ENCODE measurements at places on chromosomes 1 and 21.

DNA sequence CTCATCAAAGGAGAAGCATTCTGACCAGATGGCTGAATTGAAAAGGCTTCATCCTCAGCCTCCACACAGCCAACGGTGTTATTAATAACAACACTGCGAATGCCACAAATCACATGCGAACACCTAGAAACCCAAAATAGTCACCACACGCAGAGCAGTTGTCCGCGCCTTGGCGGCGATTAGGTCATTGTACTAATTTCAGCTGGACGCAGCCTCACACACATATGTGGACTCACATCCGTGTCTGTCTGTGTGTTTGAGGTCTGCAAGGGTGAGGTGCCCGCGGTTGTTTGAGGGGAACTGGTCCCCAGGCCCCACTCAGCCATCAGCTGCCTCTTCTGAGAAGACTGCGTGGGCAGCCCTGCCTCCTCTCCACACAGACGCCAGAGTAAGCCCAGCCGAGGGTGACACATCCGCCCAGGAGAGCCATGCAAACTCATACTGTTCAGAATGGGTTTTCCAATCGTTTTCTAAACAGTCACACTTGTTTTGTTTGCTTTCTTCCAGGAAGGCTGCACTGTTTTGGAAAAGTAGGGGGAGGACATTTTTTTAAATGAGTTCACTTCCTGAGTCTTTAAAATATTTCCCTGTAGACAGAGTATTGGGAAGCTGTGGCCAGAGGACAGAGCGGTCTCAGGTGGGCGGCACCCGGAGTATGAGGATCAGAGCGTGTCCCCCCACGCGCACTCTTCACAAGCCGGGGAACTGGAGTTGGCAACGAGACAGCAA lies 53.4 kb downstream of the TOMM20 start:
- DNase-seq = peak; percentile 74

DNA sequence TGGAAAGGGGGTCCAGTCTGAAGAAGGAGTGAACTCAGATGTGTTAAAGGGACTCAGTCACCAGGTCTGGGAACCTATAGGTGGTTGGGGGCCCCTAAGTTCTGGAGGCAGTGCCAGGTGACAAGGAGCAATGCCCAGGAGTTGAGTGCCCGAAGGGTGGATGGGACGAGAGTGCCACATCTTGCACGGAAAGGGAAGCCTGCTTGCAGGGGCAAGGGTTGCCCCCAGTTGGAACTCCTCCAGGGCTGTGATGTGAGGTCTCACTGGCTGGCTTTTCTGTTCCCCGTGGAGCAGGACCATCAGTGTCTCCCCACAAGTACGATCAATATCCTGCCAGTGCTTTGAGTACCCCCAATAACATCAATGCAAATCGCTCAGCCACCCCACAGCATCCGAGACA lies 107.3 kb downstream of the TOMM20 start:
- DNase-seq = no peak

- peak; percentile 85 for DNase-seq
Observed at GRCh38 chr1:66598670-66599069, 64.7 kb downstream of the SGIP1 start.

DNA sequence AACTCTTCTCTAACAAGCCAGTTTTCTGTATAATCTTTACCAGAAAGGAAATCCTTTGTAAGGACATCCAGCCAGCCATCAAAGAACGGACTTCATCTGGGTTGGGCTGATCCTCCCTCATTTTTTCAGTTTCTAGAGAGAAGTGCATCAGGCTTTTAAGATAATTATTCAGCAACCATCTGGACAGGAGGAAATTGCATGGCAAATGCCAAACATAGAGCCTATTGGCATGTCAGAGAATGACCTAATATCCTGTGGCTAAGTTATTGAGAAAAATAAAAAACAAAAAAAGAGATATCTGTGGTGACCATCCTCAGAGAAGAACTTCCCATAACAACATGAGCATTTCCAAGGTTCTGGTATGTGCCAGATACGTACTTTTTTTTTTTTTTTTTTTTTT lies 74.9 kb upstream of the BEND5 start:
- DNase-seq = no peak

DNA sequence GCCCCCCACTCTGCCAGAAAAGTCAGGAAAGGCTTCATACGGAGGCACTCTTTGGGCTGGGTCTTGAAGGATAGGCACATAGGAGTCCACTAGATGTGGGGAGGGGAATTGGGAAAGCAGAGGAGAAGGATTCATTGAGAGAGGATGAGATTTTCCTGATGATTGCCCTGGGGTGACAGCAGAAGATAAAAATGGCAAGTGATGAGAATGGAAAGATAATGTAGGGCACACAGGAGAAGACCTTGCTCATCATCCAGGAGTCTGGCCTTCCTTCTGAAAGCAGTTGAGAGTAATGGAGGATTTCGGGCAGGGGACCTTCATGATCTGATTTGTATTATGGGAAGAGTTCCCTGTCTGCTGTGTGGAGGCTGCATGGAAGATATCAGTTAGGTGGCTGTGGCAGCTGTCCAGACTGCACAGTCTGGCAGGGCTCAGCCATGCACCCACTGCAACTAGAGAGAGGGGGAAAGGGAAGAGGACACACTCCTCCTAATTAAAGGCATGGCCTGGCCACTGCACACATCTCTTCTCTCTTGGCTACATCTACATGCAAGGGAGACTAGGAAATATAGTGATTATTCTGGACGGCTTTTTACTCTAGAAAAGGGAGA lies 9.6 kb upstream of the FABP3 start:
- DNase-seq = no peak

DNA sequence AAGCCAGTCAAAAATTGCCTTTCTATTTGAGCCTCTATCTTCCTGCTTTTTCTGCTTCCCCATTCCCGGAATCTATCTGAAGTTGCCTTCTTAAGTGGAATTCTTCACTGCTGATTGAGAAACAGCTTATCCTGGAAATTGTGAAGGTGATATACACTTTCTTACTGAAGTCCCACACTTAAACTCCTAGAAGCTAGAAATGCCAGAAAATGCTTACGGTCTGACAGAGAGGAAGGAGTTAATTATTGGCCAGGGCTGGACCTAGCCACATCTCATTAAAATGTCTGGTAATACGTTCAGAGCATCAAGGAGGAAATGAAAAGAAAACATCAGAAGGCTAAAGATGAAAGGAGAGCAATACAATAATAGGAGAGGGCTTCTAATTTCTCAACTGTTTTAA lies 292.5 kb upstream of the SNX7 start:
- no peak for DNase-seq

- no peak for DNase-seq
Observed at GRCh38 chr1:43272161-43272560, 2.4 kb downstream of the TMEM125 start.

- DNase-seq = no peak
Observed at GRCh38 chr21:18987520-18988026, 584.0 kb upstream of the TMPRSS15 start.

DNA sequence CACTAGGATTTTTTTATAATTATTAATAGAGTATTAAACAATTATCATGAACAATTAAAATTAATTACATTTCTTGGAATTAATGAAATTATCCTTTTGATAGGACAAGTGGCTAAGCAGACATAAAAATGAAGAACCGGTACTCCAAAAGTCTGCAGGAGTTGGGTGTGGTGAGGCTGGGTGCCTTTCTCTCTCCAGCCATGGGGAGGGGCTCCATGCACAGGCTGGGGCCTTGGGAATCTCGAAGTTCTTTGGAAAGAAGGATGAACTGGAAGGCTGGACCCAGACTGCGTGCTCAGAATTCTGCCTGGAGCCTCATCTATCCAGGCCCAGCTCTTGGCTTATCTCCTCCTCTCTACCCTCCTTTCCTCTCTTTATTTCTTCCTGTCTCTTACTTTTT lies 94.1 kb downstream of the ACTL8 start:
- peak; percentile 19 for DNase-seq

- no peak for DNase-seq
Observed at GRCh38 chr1:22380024-22380785, 71.4 kb upstream of the ZBTB40 start.

- DNase-seq = no peak
Observed at GRCh38 chr1:84297546-84298244, 3.8 kb upstream of the SAMD13 start.

DNA sequence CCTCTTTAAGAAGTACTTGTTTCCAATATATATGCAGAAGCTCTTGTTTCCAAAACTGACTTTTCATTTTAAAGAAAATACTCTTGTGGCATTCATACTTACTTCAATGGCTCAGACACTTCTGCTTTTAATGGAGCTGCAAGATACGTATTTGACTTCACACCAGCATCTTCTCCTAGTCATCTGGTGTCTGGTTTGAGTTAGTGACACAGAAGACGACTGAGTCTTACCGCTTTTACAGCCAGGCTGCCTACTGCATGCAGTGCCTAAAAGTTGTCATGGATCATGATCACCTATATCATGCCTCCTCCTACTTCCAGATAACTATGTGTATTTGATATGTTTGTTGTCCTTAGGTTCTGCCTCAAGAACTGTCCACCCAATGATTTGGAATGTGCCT lies 185.9 kb downstream of the TPR start:
- DNase-seq = no peak

DNA sequence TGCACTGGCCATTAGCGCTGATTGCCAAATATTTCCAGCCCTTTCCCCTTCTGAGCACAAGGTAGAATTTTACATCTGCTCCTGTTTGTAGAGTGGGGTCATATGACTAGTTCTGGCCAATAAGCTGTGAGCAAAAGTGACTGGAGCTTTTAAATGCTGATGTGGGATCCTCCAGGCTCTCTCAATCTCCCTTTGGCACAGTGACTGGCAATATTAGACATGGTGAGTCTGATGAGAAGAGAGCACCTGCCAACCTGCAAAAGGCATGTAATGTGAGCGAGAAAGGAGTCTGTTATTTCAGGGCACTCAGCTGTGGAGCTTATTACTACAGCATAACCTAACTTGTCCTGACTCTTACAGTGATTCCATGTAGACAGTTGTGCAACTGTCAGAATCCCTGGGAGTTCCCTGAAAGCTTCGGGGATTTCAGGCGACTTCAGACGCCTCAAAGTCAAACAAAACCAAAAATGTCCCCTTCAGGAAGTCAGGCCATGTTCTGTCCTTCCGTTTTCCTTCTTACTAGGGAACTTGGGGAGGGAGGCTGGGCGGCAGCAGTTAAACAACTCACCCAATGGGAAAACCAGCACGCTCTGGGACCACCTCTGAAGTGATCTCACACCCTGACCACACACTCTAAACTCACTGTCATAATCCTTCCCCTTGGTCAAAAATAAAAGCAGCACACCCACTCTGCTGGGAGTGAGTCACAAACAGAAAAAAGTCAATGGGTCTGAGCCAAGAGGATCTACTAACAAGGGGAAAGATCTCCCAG lies 3.6 kb upstream of the RASSF5 start:
- DNase-seq = peak; percentile 98

DNA sequence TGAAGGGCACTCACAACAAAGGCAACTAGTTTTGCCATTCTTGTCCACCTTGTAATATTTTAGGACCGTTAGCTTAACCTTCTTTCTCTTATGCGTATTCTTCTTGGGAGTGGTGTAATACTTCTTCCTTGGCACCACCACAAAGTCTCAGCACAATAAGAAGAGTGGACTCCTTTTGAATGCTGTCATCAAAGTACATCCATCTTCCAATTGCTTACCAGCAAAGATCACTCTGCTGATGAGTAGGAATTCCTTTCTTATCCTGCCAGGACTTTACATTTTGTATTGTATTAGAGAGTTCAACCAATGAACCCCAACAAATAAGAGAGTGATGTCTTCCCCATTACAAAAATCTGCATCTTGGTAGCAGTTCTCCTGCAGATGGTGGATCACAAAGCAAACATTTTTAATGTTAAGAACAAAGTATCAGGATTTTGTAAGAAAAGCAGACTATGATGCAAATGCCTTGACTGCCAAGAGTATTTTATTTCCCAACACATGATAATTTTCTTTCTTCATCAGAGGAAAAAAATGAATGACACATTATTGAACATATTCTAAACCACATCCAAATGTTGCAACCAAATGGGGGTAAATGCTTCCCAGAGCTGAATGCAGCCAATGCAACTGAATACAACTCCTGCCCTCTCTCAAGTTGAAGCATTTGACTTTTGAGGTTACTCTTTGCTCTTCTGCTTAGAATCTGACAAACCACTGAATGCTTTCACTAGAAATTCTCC lies 5.1 kb upstream of the ARNT start:
- peak; percentile 99 for DNase-seq

DNA sequence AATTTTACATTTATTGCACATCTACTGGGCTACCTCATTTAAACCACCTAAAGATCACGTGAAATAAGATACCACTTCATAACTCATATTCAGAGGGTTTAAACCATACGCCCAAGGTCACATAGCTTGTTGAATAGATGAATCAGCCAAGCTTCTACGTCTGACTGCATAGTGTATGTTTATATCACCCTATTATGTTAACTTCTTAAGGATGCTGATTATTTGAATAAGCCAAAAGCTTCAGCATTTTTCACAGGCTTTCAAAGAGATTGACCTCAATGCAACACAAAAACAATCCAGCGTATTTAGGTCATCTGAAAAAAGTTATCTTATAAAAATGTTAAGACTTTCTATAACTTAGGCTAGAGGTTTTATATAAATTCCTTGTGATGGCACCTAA lies 373.8 kb downstream of the TGFB2 start:
- peak; percentile 92 for DNase-seq

GRCh38 chr1:172932981-172933380 lies 117.8 kb downstream of the TNFSF18 start:
- no peak for DNase-seq

GRCh38 chr1:41103766-41104165 lies 82.2 kb upstream of the SLFNL1 start:
- DNase-seq = no peak

DNA sequence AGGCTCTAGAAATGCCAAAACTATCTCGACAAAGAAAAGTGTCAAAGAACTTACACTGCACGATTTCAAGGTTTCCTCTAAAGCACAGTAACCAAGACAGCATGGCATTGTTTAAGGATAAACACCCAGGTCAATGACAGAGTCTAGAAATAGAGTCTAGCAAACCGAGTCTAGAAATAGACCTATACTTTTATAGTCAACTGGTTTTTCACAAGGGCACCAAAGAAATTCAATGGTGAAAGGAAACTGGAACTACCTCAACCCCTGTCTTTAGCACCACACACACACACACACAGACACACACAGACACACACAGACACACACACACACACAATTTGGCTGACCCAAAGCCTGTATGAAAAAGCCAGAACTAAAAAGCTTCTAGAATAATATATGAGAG lies 67.1 kb upstream of the PGBD5 start:
- no peak for DNase-seq

DNA sequence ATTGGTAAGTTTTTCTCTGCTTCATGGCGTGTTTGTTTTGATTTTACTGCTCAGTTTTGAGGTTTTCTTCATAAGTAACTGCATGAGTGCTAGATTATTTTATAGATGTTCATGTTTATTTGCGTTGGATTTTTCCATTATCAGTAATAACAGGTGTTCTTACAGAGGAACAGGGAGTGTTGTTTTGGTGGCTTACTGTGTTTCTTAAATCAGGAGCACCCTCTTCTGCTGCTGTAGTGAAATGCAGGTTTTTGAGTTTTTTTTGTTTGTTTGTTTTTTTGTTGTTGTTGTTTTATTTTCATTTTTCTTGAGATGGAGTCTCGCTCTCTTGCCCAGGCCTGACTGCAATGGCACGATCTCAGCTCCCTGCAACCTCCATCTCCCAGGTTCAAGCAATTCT lies 32.6 kb downstream of the CTBS start:
- DNase-seq = no peak
